ENCODE measurements at places on chromosomes 4 and X.

- no peak for DNase-seq
These were observed 18.1 kb downstream of the CPLX1 start for GRCh38 chr4:807792-808191.

- DNase-seq = no peak
These were observed 129.3 kb upstream of the CHRDL1 start for GRCh38 chrX:110924871-110925270.

DNA sequence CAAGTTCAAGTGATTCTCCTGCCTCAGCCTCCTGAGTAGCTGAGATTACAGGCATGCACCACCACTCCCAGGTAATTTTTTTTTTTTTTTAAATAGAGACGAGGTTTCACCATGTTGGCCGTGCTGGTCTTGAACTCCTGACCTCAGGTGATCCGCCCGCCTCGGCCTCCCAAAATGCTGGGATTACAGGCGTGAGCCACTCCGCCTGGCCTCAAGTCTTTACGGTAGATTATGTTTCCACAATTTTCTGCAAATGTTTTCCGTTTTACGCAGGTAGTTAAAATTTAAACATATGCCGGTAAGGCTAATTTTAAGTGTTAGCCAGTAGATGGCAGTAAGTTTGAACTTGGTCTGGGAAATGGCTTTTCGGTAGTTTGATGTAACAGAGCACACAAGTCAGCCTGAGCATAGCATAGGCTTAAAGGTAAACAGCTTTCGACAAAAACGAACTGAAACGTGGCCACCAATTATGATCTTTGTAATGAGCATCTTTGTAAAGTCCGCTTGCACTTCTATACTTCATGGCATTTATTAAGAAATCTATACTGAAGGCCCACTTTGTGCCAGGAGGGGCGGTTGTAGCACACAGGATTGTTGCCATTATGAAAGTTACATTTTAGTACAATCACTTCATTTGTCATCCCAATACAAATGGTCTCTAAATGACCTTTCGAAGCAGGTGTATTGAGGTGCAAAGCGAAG is 31.1 kb downstream of the CCKAR start:
- DNase-seq = peak; percentile 29

- DNase-seq = no peak
These were observed 116.5 kb downstream of the FAM13A start for GRCh38 chr4:88940506-88940905.

- no peak for DNase-seq
These were observed 45.0 kb upstream of the SH3RF1 start for GRCh38 chr4:169315530-169316343.

- DNase-seq = no peak
These were observed 319.0 kb upstream of the INTU start for GRCh38 chr4:127313767-127314166.

DNA sequence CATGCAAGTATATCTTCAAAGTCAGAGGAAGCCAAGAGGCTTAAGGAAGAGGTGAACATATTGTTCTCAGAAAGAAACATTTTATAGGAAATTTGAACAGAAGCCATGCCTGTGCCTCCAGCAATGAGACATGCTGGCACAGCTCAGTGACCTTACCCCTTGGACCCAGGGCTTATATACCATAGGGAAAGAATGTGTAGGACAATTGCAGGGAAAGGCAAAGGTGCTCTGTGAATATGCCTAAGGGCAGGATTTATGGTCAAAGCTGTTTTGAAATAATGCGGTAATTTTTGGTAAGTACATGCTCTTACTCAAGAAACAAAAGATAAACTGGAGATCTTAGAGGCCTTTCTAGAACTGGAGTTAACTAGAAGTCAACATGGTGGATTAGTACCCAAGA is 568.8 kb downstream of the GRID2 start:
- DNase-seq = no peak

All from NCI-H526 treated with DMSO at 0.1 percent for 48 hours (cell line).